Astrocyte of the spinal cord (primary cell): ENCODE measurements at places on chromosomes 5 and 9.

DNA sequence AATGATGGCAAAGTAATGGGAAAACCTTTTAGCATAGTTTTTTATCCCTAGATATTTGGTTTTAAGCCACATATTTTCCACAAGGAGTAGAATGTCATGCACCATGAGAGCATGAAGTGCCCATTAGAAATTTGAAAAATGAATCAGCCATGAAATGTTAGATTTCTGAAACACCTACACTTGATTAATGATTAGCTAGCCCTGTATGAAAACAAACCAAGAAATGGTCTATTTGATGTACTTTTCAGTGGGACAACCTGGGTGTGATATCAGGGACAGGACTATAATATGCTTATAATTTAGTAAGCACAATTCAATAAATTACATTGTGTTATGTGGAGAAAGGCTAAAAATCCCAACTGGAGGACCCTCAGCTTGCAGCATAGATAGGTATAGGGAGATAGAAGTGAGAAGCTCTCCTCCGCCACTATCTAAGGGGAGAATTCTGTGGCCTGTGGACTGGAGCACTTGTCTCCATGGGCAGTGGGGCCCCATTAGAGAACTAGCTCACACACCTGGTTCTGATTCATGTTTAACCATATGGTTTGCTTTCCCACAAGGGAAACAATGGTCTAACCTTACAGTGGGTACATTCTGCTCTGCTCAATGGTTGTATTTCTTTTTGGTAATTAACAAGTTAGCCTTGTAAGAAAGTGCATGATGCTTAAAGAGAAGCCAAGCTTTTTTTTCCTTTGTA, 35.2 kb downstream of the NUP214 start:
- no peak for DNase-seq

- DNase-seq = peak; percentile 69
These were observed 26.8 kb upstream of the TNFAIP8 start for GRCh38 chr5:119328753-119329602.

GRCh38 chr9:81847181-81847915, 80.9 kb upstream of the SPATA31D4 start:
- no peak for DNase-seq

- DNase-seq = peak; percentile 3
These were observed at the start of gene UBE2QL1 for GRCh38 chr5:6448622-6449464. Gene UBE2QL1, plus strand, starts transcription at chr5:6448859. Its CDS starts 35 bp downstream, at chr5:6448894.

- no peak for DNase-seq
These were observed 87.7 kb downstream of the VCAN start for GRCh38 chr5:83559118-83559785.

DNA sequence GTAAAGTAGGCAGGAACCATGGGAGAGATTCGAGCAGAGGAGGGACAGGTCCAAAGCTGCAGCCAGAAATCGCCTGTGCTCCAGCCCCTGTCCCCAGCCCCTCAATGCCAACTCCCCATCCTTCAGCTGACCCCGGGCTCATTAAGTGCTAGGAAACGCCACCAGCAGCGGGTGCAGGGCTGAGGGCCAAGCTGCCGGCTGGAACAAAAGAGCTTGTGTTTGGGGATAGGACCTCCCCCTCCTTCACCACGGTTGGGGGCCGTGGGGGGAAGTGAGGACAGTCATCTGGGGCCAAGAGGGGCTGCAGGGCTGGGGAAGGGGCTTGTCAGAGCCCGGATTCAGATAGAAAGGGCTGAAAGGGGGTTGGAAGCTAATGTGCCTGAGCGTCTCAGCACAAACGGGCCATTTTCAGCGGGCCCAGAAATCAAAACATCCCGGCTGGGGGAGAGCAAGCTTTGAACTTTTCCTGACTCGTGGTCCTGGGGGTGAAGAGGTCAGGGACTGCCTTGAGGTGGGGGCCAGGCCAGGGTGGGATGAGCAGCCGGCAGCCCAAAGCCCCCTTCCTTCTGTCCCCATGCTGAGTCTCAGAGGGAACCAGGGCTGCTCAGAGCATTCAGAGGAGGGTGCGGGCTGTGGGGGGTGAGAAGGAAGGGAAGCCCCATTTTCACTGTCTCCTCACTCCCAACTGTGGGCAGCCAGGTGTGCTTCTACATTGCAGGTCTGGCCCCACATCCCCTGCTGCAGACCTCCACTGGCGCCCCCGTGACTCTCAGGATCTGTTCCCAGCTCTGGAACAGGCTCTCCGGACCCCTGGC, 69.4 kb upstream of the DAB2IP start:
- no peak for DNase-seq

DNA sequence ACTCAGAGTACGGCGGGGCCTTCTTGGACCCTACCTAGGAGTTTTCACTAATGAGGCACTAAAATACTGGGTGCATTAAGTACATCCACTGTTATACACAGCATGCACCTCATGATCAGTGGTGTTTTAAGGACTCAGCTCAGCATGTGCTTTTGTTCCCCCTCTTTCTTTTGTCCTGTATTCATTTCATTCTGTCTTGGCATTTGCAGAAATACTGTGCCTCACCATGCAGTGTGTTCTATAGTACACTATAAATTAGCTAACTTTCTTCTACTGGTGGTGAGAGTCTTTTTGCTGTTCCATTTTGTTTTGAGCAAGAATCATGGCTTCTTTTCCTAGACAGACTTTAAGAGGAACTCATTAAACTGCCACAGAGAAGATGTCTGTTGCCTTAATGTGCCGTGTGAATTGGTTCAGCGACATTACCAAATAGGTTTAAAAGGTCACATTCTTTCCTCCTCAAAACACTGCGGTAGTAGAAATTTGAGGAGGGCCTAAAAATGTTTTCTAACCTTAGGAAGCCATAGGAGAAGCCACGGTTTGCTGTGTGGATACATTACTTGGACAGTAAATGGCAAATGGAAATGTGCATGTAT, 276.6 kb downstream of the MAST4 start:
- no peak for DNase-seq

GRCh38 chr5:112366987-112367386, 52.1 kb downstream of the EPB41L4A start:
- DNase-seq = no peak

GRCh38 chr5:64201996-64202395, 36.4 kb downstream of the RNF180 start:
- no peak for DNase-seq
